Stimulated activated CD4-positive, alpha-beta T cell treated with anti-CD3 and anti-CD28 coated beads, TNF-alpha, amount 100 ng/mL, for 48 hours (primary cell): ENCODE measurements at places on chromosomes 11 and 22.

- DNase-seq, result no peak
Observed at GRCh38 chr11:71425409-71425808, 22.8 kb downstream of the DHCR7 start.

- DNase-seq, result no peak
Observed at GRCh38 chr11:126341760-126342161, 13.7 kb upstream of the ST3GAL4 start.

GRCh38 chr11:44657836-44658505 is 68.8 kb upstream of the TSPAN18 start:
- DNase-seq, result no peak

DNA sequence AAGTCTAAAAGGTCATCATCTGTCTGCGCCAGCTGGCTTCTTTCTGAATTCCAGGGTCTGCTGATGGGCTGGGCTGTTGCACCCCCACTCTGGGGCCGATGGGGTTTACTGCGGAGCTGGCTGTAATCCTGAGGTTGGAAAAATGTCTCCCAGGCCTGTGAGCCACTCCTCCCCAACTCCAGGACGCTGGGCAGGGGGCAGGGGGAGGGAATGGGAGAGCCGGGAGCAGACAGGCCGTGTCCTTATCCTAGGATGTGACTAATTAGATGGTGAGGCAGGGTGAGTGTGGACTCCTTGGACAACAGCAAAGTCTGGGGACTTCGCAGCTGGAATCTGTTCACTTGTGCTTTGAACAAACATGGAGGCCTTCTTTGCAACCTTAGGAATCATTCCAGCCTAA is 48.7 kb downstream of the LRRC32 start:
- DNase-seq, result no peak

DNA sequence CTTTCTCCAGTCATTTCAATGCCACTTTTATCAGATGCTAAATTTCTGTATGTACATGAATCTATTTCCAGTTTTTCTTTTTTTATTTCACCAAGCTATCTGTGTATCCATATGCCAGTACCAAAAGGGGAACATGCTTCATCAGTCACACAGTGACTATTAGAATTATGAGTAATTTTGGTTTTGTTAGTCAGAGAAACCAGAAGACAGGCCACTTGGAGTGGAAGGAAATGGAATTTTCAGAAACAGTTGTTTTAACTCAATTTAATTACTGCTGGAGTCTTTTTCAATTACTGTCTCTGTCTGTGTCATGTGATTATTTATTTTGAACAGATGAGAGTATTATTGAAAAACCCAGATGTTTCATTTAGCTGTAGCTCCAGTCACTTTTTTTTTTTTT is 84.6 kb upstream of the ANO3 start:
- DNase-seq, result no peak

- no peak for DNase-seq
Observed at GRCh38 chr11:101477926-101478325, 105.9 kb downstream of the TRPC6 start.

DNA sequence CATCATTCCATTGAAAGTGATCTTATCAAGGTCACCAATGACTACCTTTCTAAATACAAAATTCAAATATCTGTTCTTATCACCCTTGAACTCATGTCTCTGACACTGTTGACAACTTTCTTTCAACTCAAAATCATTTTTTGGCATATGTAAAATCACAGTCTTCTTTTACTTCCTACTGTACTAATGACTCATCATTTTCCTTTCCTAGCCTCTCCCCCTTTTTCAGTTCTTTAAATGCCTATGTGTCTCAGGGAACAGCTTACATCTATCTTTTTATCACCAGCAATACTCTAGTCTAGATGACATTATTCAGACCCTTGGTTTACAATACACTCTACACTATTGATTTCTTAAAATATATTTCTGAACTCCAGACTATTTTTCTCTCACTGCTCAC is 2220.7 kb upstream of the RAG2 start:
- DNase-seq, result no peak

GRCh38 chr22:22371031-22371541 is 126.5 kb downstream of the VPREB1 start:
- no peak for DNase-seq

DNA sequence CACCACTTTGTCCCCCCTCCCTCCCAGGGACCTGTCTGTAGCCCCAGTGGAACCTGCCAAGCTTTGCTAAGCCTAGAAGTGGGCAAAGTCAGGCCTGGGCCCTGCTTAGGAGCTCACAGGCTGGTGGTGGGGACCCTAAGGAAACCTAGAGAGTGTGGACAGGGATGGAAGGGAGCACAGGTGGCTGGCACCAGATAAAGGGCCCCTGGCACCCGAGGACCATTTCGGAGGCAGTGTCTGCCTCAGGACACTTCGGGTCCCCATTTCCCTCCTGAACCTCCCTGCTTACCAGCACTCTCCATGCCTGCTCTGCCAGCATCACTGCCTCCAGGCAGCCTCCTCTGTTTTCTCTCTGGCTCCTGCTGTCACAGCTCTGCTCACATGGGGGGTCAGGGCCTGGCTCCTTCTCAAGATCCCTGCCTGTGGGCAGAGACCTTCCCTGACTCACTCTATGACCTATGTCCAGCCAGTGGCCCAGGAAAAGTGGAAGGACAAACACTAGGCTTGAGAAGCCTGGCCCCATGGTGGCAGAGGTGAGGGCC is 13.6 kb upstream of the OMP start:
- DNase-seq, result no peak

- DNase-seq, result no peak
Observed at GRCh38 chr11:18776324-18776723, 15.3 kb downstream of the PTPN5 start.

DNA sequence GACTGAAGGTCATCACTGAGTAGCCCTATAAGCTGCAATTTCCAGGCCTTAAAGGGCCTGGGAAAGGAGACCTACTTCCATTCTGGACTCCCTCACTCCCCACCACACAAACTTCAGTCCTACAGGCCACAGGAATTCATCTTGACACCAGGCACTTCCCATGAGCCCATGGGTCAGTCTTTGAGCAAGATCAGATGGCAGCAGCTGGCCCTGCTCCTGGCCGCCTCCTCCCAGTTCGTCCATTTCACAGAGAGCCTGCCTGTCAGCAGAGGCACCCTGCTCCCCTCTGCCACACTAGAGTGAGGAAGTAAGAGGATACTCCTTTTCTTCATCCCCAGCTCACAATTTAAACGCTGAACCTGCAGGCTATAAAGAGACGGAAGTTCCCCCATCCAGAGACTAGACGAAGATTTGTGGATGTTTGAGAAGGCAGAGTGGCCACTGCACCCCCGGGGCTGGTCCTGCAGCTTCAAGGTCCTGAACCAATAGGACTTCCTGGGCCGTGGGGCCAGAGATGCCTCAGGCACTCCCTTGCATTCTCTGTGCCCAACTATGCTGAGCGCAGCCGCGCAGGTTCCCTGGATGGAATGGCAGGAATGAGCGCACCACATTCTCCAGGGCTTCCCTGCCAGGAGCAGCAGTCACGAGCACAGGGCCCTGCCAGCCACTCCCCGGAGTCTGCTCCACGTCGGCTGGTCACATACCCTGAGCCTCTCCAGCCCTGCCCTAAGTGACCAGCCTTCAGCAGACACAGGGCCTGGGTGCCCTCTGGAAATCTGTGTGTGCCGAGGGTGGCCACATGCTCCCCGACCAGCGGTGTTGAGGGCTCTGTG is 33.5 kb upstream of the BID start:
- DNase-seq, result no peak

GRCh38 chr11:59754494-59754858 is 700 bp upstream of the STX3 start:
- no peak for DNase-seq

DNA sequence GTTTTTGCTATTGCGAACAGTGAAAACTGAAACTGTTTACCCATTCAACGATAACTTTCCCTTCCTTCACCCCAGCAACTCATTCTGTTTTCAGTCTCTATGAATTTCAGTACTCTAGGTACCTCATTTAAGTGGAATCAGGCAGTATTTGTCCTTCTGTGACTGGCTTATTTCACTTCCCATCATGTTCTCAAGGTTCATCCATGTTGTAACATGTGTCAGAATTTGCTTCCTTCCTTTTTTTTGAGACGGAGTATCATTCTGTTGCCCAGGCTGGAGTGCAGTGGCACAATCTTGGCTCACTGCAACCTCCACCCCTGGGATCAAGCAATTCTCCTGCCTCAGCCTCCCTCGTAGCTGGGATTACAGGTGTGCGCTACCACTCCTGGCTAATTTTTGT is 23.7 kb downstream of the HTR3B start:
- DNase-seq, result no peak

DNA sequence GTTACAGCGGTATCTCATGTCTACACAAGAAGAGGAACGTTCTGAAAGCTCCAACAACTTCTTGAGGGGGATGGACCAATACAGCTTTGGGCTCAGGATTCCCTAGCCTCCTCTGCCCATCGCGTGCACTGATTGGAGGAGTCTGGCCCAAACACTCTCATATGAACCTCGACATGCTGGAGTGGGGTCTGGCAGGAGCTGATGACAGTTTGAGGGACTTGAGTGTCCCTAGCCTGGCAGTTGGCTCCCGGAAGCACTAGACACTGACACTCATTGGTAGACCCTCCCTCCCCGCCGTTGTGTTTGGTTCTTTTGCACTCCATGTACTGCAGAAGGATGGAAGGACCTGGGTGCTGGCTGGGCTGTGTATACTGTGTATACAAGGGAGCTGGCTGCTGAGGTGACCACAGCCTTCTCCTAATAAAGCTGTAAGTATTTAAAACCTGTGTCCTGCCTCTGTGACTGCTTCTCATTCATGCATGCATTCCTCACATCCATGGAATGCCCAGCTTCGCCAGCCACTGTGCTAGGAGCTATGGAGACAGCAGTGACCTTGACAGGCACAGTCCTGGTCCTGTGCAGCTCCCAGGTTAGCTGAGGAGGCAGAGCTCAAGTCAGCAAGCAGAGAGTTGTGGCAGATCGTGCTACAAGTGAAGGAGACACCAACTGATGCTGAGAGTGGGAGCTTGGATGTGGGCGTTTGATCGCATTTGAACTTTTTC is 27.9 kb downstream of the ADAMTS15 start:
- DNase-seq, result no peak

DNA sequence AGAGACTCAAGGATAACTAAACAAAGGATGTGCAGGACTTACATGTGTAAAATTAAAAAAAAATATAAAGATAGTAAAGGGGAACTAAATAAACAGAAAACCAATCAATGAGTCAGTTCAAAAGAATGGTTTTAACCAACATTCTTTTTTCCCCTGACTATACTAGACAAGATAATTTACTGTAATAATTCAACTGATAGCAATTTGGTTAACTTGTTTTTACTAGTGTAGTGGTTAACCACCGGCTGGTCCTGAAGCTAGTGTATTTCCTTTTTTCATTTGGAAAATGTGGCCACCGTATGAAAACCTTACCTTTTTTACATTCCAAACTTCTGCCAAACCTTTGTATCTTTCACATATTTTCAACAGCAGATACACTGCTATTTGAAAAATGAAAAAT is 123.1 kb downstream of the ARHGAP42 start:
- DNase-seq, result no peak

DNA sequence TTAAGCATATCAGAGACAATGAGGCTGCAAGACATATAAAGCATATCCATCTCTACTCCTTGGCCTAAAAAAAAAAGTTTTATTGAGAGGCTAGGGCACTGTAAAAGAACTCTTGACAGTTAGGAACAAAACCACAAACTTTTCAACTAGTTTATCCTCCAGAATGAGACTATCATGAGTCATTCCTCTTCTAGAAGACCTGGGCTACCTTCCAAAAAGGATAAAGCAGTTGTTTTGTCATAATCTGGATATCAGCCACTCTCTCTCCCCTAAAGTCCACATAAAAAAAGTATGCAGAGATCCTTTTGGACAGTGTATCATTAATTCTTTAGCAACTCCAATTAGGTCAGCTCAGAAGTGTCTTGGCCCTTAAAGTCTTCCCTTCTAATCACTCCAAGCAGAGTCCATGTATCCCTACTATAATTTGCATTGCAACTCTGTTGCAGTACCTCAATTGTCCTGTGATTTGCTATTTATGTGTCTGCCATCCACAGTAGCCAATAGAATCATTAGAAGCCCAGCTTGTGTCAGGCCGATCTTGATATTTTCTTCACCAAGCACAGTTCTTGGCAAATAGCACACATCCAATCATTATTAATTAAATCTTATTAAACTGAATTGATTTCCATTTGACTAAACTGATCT is 10.4 kb downstream of the OR51T1 start:
- DNase-seq, result no peak

GRCh38 chr11:123742031-123742723 is 717 bp upstream of the ZNF202 start:
- DNase-seq, result no peak

- no peak for DNase-seq
Observed at GRCh38 chr22:40300884-40301672, 45.2 kb upstream of the ADSL start.

DNA sequence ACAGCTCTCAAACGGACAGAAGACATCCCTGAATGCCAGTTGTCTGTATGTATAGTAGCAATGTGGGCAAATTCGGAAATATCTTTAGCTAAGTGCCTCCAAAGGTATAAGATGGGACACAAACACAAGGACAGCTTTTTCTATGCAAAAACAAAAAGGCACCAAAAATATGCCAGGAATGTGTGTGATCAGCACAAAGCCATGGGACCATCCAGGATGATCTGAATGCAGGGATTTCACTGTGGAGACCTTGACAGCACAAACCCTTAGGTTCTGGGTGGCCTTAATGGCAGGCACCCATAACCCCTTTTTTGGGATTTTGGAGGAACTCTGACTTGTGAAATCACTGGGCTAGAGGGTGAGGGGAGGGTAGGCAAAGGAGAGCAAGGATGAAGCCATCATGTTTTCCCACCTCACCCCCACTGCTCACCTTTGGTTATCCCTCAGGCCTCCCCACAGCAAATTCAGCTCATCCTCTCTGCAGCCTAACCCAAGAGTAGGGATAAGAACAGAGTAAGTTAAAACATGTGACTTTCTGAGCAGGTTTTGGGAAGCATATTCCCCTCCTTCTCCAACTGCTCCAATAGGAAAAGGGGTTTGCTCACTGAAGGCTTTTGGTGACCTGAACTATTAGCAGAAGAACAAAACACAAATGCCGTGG is 154.6 kb downstream of the SNX19 start:
- no peak for DNase-seq

- no peak for DNase-seq
Observed at GRCh38 chr22:49024775-49025440, 802.8 kb downstream of the BRD1 start.

DNA sequence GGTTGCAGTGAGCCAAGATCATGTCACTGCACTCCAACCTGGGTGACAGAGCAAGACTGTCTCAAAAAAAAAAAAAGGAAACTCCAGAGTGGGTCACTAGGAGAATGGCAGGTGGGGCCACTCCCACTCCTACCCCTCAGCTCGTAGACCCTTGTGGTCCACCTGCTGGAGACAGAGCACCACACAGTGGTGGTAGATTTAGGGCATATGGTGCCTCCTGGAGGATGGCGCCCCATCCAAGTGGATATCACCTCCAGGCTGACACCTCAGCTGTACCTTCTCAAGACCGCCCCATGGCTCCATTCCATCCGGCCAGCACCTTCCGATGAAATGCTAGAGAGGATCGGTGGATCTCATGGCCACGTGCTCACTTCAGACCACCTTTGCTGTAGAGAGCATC is 6.2 kb downstream of the CYTH4 start:
- no peak for DNase-seq

DNA sequence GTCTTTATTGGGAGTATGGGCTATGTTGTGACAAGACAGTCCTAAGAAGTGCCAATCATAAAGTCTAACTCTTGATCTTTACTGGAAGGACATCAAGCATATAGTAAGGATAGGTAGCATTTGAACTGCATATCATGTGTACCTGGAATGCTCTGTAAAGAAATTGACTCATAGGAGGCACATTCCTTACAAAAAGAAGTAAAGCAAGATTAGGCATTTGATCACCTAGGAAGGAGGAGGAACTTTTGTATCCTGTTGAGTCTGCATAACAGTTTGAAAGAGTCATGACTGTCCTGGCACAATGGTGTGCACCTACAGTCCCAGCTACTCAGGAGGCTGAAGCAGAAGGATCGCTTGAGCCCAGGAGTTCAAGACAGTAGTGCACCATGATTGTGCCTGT is 42.2 kb upstream of the DNAJB7 start:
- DNase-seq, result no peak
